ENCODE measurements at places on chromosomes 4 and X. TPM values are rescaled to one million over a fixed set of nuclear protein-coding genes. Genes with fewer than 3 reads are reported as not detected.

- H3K4me1 ChIP-seq, result peaks cover 45% of the 10 kb centered on the region
- no peak overlapping the region for H3K27ac ChIP-seq
- no peaks in the 10 kb centered on the region for H3K27me3 ChIP-seq
- no peak for DNase-seq
- H3K4me3 ChIP-seq, result no peak overlapping the region
Measured at GRCh38 chr4:94409962-94410361, 41.8 kb upstream of the PDLIM5 start.

DNA sequence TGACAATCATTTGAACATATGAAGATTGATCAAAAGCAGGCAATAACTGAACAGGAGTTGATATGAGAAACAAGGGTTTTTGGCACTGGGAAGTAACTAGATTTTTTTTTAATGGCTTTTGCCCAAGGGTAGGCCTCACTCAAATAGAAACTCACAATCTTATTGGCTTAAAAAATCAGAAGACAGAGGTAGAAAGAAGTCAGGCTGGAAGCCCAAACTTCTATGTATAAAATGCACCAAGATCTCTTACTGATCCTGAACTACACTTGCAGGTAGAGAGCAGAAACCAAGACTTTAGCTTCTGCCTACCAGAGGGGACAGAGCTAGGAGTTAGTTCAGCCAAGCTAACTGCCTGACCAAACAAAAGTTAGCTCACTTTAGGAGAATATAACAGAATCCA is 74.9 kb downstream of the ADGRA3 start:
- no peak overlapping the region for H3K27ac ChIP-seq
- no peaks in the 10 kb centered on the region for H3K4me1 ChIP-seq
- no peaks in the 10 kb centered on the region for H3K36me3 ChIP-seq
- no peaks in the 10 kb centered on the region for H3K27me3 ChIP-seq
- no peak overlapping the region for H3K4me3 ChIP-seq

SFRP2 gene
- 0.22 TPM for total RNA-seq

FRAS1 gene
- 33.5 TPM for total RNA-seq

CDKL2 gene
- 1.2 TPM for total RNA-seq

MAGEB17 gene
- not detected for total RNA-seq

ADH6 gene
- not detected for total RNA-seq

RHOXF1 gene
- 0.52 TPM for total RNA-seq

DNA sequence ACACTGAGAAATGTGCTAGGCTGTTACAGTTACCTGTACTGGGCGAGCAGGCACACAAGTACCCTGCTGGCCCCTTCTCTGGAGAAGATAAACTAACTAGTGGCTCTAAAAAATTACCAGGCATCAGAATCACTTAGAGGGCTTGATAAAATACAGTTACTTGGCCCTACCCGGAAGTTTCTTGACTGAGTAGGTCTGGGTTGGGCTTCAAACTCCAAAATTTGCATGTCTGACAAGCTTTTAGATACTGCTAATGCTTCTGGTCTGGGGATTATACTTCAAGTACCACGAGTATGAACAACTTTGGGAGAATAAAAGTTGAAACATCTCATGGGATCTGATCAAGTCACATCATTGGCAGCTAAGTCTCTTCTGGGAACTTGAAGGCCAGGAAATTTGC is 30.8 kb downstream of the CEP135 start:
- no peaks in the 10 kb centered on the region for H3K4me1 ChIP-seq
- no peak overlapping the region for H3K4me3 ChIP-seq
- no peaks in the 10 kb centered on the region for H3K27me3 ChIP-seq
- no peak for DNase-seq

- DNase-seq, result no peak
- no peaks in the 10 kb centered on the region for H3K36me3 ChIP-seq
- H3K27ac ChIP-seq, result no peak overlapping the region
- H3K27me3 ChIP-seq, result no peaks in the 10 kb centered on the region
Measured at GRCh38 chr4:45120163-45120562, 393.8 kb upstream of the GNPDA2 start.

- H3K4me1 ChIP-seq, result no peaks in the 10 kb centered on the region
- H3K27ac ChIP-seq, result no peak overlapping the region
- H3K27me3 ChIP-seq, result no peaks in the 10 kb centered on the region
- no peak for DNase-seq
Measured at GRCh38 chr4:147285751-147286150, 195.1 kb upstream of the EDNRA start.

PDZD11 gene
- 29.6 TPM for total RNA-seq

GABRB1 gene
- total RNA-seq, result not detected

GRCh38 chrX:38929966-38930421 is 128.7 kb downstream of the MID1IP1 start:
- no peaks in the 10 kb centered on the region for H3K27me3 ChIP-seq
- no peak overlapping the region for H3K27ac ChIP-seq
- H3K4me3 ChIP-seq, result no peak overlapping the region
- no peaks in the 10 kb centered on the region for H3K4me1 ChIP-seq
- no peak for DNase-seq

DNA sequence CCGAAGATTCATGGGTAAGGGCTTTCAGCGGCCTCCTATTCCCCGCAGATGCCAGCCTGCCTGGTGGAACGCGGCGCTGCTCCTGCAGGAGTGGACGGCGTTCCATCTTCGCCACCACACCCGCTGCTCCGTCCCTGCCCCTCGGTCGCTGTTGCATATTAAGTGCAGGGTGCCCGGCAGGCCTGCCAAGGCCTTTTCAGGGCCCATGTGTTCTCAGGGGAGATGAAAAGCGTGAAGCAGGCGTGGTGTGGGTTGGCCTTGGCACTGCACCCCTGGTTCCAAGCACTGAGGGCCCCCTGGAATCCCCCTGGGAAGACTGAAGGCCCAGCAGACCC is 52.0 kb downstream of the SORCS2 start:
- no peak for DNase-seq
- no peak overlapping the region for H3K4me3 ChIP-seq
- H3K27me3 ChIP-seq, result no peaks in the 10 kb centered on the region
- H3K27ac ChIP-seq, result no peak overlapping the region
- H3K4me1 ChIP-seq, result no peaks in the 10 kb centered on the region

DNA sequence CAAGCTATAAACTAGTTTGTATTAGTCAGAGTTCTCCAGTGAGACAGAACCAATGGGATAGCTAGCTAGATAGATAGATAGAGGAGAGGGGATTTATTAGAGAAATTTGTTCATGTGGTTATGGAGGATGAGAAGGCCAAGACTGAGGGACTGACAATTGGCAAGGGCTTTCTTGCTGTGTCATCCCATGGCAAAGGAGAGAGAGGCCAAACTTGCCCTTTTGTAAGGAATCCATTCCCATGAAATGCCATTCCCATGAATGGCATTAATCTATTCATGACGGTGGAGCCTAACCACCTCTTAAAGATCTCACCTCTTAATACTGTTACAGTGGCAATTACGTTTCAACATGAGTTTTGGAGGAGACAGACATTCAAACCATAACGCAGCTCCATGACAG is 58.1 kb downstream of the LINC00632 start:
- H3K4me3 ChIP-seq, result no peak overlapping the region
- H3K4me1 ChIP-seq, result no peaks in the 10 kb centered on the region
- H3K36me3 ChIP-seq, result no peaks in the 10 kb centered on the region
- DNase-seq, result no peak

- H3K27me3 ChIP-seq, result no peaks in the 10 kb centered on the region
- no peaks in the 10 kb centered on the region for H3K36me3 ChIP-seq
- DNase-seq, result no peak
- H3K27ac ChIP-seq, result no peak overlapping the region
Measured at GRCh38 chr4:181008164-181008563, 1235.0 kb upstream of the TENM3 start.

MMAA gene
- 3.6 TPM for total RNA-seq

GRCh38 chr4:94516999-94517398 is 65.3 kb downstream of the PDLIM5 start:
- H3K4me1 ChIP-seq, result peaks cover 29% of the 10 kb centered on the region
- peak; percentile 37 for DNase-seq
- H3K4me3 ChIP-seq, result no peak overlapping the region
- no peak overlapping the region for H3K27ac ChIP-seq
- no peaks in the 10 kb centered on the region for H3K27me3 ChIP-seq
- no peaks in the 10 kb centered on the region for H3K36me3 ChIP-seq

USP17L21 gene
- total RNA-seq, result not detected

DNA sequence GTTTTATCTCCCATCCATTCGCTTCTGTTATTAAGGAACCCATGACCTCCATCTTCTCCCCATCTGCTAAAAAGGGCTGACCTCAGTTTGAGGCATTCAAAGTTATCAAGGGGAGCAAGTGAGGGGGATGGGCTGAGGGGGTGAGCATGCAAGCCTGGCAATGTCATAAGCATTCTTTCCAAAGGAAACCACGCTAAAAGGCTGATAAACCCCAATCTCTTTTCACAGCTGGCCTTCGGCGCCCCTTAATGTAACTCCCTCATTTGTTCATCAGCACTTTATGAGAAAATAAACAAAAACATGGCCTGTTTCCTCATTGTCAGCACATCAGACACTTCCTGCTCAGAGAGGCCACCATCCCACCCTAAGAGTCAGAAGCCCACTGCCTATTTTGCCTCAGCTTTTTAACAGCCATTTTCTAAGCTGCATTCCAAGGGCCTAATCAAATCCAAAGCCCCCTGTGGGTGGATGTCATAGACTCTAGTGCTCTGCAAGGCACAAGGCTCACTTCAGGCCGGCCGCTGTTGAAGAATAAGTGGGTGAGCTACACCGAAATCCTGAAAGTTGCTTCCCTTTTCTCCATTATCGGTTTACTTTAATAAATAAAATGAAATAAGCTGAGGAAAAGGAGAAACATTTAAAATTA is 92.0 kb upstream of the SRD5A3 start:
- DNase-seq, result no peak
- no peaks in the 10 kb centered on the region for H3K4me1 ChIP-seq

GRCh38 chr4:81632581-81633299 is 161.0 kb upstream of the RASGEF1B start:
- no peak overlapping the region for H3K27ac ChIP-seq
- peaks cover 5% of the 10 kb centered on the region for H3K27me3 ChIP-seq
- DNase-seq, result no peak
- no peak overlapping the region for H3K4me3 ChIP-seq
- H3K4me1 ChIP-seq, result peaks cover 6% of the 10 kb centered on the region
